ENCODE measurements at places on chromosomes 1 and 21. TPM values are rescaled to one million over a fixed set of nuclear protein-coding genes. Genes with fewer than 3 reads are reported as not detected.

OPRD1 gene
- total RNA-seq: not detected

DNA sequence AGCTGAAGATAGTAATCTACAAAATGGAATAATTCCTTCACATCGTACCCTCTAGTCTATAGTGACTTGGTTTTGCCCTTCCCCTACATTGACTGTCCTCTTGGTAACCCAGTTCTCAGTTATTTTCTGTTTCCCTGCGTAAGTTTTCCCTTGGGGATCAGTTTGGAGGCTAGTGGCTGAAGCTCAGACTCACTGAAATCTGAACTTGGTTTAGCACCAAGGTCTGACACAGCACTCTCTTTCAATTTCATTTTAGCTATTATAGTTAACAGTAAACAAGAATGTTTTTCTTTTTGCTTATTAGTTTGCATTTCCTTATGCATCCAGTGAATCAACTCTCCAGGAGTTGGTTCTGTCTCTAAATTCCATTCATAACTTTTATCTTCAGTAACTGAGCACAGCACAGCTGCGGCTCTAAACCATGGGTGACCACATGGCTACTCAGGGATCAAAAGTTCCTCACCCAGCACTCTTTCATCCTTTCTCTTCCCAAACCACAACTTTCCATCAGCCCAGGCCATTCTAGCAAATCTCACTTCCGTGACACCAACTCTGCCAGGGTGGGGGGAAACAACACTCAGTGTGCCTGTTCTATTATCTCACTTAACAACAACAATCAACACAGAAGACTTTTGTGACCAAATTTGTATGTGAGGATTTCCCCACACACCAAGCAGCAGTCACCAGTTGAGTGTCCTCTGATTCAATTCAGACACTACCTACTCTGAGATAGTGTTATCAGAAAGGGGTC lies 17.6 kb upstream of the IFI6 start:
- DNase-seq: no peak

DNA sequence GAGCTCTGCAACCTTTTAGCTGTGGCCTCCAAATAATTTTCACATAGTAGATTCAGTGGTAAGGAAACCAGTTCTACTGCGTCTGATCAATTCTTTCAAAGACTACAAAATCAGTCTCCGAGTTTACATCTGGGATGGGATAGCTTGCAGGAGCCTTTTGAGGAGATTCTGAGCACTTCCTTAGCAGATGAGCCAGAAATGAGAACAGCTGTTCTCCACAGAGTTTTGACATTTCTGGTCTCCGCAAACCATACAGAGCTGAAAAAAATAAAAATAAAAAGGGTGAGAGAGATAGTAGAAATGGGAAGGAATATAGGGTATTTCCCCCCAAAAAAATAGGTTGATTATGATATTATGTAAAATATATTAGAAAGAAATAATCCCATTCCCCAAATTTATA lies 119.3 kb downstream of the LYPLAL1 start:
- no peak for DNase-seq

DNA sequence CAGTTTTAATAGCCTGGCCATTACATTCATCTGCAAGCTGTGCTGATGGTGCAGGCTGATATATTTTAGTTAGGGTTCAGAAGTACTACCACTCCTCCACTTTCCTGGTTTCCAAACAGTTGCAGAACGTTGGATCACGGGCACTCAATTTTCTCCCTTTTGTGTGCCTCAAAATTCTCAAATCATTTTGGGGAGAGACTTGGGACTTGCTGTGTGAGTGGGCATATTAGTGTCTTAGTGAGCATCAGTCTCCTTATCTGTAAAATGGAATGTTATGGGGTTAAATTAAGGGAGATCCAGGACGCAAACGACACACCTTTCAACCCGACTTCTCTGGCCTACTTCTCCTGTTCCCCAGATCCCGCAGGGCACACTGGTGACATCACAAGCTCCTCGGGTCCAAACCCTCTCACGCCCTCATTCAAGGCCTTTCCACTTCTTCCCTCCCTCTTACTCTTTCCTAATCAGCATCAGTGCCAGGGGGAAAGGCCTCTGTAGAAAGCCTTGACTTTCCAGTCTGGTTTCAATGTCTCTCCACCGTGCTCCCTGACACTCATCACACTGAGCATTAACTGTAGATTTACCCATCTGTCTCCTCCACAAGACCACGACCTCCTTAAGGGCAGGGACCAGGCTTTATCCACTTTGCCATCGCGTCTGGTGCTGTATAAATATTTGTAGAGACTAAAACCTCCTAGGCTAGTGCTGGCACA lies 1.2 kb downstream of the PIGP start:
- peak; percentile 72 for DNase-seq

- DNase-seq: no peak
Measured at GRCh38 chr1:3683992-3684391, 31.7 kb downstream of the TP73 start.

GRCh38 chr1:209651138-209651587 lies 1.1 kb downstream of the LAMB3 start:
- DNase-seq: peak; percentile 85

DNA sequence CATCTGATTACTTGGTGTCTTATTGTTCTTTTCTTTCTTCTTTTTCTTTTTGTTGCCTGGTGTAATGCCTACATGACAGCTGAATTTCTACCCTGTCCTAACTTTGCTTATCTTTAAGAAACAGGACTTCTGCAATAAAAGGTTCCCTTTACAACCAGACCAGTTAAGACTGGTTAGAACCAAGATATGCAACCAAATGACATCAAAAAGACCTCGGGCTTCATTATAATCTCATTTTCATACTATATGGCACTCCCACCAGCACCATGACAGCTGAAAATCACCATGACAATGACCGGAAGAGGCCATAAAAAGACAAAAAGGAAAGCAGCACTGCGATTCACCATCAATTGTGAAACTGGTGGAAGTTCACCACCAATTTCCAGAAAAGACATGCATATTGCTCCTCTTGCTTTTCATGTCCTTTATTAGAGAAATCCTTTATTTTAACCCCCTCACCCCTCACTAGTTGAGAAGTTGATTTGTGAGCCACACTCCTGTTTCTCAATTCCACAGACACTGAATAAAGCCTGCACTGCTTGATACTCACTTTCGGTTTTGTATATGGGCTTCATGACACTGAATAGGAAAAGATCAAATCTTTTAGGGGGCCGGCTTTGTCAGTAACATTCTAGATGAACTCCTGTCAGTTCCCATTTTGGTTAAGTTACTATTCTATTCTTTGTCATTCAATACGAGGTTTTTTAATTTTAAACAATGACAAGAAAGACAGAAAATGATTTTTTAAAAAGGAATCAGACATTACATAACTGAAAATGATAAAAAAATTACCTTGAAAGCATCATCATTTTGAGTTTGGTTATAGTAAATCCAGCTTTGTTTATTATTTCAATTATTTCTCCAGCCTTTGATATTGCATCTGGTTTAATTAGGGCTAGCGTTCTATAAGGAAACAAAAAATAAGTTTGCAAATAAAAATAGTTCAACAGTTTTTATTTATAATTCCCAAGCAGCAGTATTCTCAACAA lies 58.1 kb downstream of the NME7 start:
- no peak for DNase-seq

GRCh38 chr1:90746857-90747256 lies 29.8 kb upstream of the BARHL2 start:
- DNase-seq: no peak

DNA sequence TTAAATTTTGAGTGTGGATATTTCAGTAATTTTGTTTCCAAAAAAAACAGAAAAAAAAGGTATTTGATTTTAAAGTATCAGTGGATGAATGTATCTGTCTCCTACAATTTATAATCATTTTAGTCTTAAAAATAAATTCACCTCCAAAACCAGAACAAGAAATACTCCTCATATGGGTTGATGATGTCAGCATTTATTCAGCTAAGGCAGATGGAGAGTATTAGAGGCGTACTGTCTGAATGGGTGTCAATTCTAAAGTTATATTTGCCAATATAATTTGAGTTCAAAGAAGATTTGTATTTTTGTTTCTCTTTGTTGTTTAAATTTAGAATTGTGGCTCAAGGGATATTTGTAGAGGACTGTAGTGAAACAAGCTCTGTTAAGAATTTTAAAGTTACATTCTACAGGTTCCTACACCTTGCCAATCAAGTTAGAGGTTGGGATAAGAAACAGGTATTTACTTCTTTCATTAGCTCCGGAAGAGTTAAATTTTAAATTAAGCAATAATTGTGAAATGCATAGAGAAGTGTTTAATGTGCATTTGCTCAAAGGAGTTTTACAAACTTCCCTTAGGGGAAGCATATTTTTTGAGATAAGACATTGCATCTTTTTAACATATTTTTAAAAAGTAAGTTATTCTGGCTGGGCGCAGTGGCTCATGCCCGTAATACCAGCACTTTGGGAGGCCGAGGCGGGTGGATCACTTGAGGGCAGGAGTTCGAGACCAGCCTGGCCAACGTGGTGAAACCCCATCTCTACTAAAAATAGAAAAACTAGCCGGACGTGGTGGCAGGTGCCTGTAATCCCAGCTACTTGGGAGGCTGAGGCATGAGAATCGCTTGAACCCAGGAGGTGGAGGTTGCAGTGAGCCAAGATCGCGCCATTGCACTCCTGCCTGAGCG lies 1.2 kb downstream of the PLA2G4A start:
- DNase-seq: no peak

MYOG gene
- not detected for total RNA-seq

VASH2 gene
- 4.0 TPM for total RNA-seq

MFSD2A gene
- total RNA-seq: 61.5 TPM

Data from breast epithelium (tissue), 4 donors.